Psoas muscle (tissue), 8 donors: ENCODE measurements at places on chromosomes 16 and 17. TPM values are rescaled to one million over a fixed set of nuclear protein-coding genes. Genes with fewer than 3 reads are reported as not detected.

Gene KRTAP9-2
- not detected for total RNA-seq

Gene TBX21
- total RNA-seq, result 0.36 TPM

Gene TMEM94
- total RNA-seq, result 43.4 TPM

Gene KRT33B
- total RNA-seq, result not detected

Gene PIRT
- not detected for total RNA-seq

Gene LLGL2
- 1.4 TPM for total RNA-seq

Gene AIPL1
- total RNA-seq, result not detected

Gene SLC4A1
- total RNA-seq, result 0.26 TPM

Gene CLDN9
- 0.97 TPM for total RNA-seq

DNA sequence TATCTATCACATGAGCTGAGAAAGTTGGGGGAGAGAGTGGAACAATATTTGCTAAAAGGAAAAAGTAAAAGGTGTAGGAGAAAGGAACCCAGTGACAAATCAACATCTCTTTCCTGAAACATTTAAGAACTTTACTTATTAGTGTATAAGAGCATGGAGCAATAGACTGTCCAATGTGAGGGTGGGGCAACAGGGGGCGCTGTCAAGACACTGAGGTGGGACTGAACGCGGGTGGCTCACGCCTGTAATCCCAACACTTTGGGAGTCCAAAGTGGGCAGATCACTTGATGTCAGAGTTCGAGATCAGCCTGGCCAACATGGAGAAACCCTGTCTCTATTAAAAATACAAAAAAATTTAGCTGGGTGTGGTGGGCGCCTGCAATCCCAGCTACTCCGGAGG is 21.2 kb downstream of the PCTP start:
- no peak for DNase-seq

- DNase-seq, result peak; percentile 76
Observed at GRCh38 chr16:56684256-56684925, 2.1 kb downstream of the MT1X start.

GRCh38 chr17:71304498-71305158 is 816.2 kb upstream of the SOX9 start:
- no peak for DNase-seq

GRCh38 chr17:41547921-41548843 is 20.1 kb upstream of the KRT19 start:
- peak; percentile 59 for DNase-seq

DNA sequence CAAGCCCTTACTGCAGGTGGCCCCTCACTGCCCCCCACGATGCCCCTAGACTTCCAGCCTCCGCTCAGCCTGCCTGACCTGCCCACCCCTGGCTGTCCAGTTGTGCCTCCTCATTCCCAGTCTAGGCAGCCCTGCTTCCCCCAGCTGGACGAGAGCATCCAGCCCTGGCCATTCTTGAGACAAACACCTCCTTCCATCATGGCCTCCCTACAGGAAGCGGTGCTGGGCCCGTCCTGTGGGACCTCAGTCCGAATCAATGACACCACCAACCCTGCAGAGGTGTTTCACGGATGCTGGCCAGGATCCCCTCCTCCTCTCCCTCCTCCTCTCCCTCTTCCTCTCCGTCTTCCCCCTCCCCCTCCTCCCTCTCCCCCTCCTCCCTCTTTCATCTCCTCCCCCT is 28.3 kb downstream of the CCDC40 start:
- DNase-seq, result no peak

GRCh38 chr17:73343168-73343634 is 31.4 kb upstream of the CDC42EP4 start:
- peak; percentile 78 for DNase-seq

DNA sequence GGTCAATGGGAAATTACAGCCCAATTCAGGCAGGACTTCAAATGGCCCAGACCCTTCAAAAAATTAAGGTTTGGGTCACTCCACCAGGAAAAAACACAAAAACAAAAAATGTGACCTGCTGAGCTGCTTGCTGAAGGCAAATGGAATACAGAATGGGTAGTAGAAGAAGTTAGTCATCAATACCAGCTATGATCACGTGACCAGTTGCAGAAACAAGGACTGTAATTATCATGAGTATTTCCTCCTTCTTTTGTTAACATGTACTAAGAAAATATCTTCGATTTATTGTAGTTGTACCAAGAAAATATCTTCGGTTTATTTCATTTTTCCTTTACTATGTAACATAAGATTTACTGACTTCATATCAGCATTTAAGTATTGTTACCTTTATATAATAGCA is 1183.6 kb downstream of the CDH8 start:
- DNase-seq, result no peak

DNA sequence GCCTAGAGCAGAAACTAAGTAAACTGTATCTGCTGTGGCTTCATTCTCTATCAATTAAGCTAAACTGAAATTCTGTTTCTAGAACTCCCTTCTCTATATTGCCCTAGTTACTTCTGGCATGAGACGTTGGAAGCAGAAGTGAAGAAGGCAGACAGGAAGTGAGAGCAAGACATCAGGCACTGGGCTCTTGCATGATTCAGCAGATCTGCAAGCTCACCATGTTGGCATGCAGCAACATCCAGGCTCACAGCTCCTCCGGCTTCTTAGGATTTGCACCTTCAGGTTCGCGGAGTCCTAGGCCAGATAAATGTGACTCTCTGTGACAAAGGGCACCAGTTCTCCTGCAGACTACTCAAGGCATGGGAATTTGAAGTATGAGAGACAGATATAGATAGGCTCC is 148.3 kb downstream of the CDH8 start:
- no peak for DNase-seq

DNA sequence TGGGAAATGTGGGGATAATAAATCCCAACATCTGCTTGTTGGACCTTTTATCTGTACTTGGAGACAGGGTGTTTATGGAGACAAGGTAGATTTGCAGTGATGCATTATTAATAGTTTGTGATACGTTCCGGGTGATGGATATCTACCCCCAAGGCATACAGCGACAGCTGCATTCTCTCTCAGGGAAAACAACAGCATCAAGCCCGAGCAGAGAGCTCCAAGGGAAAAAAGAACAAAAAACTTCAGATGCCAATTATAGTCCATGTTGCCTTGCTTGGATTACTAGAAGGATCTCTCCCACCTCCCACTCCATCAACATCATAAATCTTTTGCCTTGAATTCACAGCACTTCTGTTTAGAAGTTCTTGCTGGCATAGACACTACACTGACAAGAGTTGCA is 187.5 kb upstream of the CDH11 start:
- DNase-seq, result no peak

GRCh38 chr16:15450624-15451023 is 16.2 kb downstream of the BMERB1 start:
- DNase-seq, result no peak

DNA sequence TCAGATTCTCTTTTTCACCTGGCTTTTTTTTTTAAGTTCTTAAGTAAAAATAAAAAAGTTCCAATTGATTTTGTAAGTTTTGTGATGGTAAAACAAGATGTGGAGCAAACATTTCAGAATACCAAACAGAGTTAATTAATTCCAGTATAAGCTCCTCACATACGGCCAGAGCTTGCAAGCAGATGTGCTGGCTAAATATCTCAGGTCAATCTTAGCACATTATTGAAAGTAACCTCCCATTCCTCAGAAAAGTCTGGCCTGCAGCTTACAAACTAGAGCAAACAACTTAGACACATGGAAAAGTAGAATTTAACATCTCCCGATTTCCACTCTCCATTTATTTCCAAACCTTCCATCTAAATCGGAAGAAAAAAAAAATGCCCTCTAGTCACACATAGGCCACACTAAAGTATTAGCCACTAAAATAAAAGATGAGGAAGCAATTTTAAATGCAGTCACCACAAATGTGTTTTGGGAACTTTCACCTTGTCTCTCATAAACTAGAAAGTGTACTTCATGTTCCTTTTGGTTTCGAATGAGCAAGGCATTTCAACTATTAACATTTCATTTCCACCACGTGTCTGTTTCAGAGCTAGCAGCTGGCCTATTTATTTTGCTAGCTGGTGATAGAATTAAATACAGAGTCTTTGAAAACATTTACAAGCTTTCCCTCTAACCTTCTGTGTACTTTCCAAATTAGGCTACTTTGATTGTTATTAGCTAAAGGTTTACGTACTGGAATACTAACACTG is 143.3 kb downstream of the STX8 start:
- no peak for DNase-seq

GRCh38 chr17:17375841-17376240 is 72.7 kb downstream of the NT5M start:
- no peak for DNase-seq

- no peak for DNase-seq
Observed at GRCh38 chr16:10362077-10362863, 23.6 kb upstream of the ATF7IP2 start.

DNA sequence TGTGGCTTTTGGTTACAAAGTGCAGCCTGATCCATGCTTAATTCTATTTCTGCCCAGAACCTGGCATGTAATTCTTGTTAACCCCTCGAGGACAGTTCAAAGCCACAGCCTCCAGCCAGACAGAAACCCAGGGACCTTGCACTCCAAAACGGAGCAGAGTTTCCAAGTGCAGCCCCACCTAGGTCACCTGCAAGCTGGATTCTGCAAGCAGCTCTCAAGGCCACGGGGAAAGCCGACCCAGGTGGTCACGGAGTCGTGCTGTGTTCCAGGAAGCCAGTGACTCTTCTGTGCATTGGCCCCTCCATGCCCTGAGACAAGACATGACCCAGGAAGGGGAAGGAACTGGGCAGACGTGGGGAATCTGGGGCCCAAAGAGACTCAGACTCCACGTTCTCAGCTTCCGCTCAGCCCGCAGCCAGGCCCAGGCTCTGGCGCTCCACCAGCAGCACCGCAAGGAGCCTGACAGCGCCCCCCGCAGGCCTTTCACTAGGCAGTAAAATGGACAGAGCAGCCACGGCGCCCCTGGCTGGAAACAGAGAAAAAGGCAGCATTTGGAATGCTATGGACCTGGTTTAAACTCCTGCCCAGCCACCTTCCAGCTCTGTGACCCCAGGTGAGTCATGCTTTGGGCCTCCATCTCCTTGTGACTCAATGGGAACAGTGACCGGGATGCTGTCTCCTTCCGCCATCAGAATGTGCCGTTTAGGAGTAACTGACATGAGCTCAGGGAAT is 27.3 kb upstream of the GSG1L start:
- DNase-seq, result no peak

DNA sequence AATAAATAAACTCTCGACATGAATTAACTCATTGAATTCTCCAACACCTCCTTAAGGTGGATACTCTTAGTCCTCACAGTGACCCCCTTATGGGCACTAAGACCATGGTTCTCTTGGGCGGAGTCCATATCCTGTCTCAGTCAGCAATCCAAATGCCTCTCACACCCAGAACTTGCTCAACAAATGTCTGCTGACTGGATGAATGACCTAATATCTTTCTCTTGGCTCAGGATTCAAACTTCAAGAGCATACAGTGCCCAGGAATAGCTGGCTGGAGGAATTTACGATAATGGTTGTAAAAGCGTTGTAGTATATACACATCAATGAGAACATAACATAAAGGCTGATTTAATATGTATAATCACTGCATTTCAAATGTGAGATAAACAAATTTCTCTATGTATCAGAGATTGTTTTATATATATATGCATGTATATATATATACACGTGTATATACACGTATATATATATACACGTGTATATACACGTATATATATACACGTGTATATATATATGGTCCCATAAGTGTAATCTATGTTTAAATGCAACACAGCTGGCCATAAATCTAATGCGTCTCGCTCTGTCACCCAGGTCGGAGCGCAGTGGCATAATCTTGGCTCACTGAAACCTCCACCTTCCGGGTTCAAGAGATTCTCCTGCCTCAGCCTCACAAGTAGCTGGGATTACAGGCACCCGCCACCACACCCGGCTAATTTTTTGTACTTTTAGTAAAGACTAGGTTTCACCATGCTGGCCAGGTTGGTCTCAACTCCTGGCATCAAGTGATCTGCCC is 6.5 kb upstream of the UBB start:
- DNase-seq, result no peak

DNA sequence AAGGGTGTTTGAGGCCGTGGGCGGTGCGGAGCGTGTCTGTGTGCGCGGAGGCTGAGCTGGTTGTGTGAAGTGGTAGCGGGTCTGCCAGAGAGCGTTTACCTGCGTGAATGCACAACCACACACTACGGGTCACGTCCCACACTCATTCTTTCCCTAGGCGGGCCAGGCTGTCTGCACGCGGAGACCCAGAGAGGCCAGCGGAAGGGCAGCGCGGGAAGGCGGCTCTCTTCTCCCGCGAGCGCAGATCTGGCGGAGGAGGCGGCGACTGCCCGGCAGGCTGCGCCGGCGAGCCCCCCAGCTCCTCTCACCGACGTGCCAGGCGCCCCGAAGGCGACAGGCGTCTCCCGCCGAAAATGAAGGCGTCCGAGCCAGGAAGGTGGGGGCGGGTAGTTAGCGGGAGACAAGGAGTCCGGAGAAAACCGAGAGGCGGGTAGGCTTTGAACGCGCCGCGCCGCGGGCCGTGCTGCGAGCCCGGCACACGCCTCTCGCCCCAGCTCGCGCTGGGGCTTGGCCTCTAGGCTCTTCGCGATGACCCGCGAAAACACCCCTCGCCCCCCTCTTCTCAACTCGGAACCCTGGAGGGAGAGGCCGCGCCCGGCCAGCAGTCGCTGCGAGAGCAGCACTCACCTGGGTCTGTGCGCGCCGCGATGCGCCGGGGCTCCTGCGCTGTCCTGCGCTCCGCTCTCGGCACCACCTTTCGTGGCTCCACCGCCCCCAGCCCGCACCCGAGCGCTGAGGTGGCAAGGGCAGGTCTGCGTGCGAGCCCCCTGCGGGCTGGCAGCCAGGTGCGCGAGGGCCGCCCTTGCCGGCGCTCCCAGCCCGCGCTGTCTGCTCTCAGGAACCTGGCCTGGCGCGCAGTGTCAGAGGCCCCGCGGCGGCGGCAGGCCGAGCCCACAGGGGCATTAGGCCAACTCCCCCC is 2.0 kb upstream of the FOXF1 start:
- no peak for DNase-seq
